ENCODE measurements at places on chromosomes 12 and 14. TPM values are rescaled to one million over a fixed set of nuclear protein-coding genes. Genes with fewer than 3 reads are reported as not detected.

LGMN gene
- 80.3 TPM for total RNA-seq

AQP2 gene
- not detected for total RNA-seq

GRCh38 chr14:73712540-73713180 is 1.5 kb downstream of the PNMA1 start:
- DNase-seq: no peak

DNA sequence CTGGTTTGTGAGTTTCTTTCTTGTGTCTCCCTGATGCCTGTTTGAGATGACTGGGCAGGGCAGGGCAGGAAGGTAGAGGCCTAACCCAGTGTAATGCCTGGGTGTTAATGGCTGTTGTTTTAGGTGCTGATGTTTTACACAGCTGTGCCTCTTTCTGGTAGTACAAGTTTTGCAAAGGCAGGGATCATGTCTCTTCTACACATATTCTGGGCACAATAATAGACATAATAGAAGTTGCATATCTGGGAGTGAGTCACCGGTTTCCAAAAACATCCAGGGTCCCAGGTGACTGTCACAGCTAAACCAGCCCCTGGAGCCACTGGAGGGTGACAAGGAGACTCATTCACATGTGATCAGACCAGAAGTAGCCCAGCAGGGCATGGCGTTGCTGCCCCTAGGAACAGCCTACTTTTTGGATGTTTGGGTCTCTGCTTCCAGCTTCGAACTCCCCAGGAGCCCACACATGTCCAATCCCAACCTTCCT is 18.1 kb downstream of the TPCN1 start:
- DNase-seq: no peak
